ENCODE measurements at places on chromosomes 16 and 17.

DNA sequence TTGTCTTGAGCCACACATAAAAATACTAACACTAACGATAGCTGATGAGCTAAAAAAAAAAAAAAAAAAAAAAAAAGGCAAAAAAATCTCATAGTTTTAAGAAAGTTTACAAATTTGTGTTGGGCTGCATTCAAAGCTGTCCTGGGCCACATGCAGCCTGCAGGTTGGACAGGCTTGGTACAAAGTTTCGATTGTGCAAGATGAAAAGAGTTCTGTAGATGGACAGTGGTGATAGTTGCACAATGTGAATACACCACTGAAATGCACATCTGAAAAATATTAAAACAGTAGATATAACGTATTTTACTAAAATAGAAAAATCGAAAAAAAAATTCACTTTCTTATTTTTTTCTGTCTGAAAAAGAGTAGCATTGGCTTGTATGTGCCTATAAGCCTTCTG, 42.9 kb downstream of the AMFR start:
- DNase-seq, result no peak

GRCh38 chr17:59558953-59559352, 6.5 kb upstream of the DHX40 start:
- no peak for DNase-seq

DNA sequence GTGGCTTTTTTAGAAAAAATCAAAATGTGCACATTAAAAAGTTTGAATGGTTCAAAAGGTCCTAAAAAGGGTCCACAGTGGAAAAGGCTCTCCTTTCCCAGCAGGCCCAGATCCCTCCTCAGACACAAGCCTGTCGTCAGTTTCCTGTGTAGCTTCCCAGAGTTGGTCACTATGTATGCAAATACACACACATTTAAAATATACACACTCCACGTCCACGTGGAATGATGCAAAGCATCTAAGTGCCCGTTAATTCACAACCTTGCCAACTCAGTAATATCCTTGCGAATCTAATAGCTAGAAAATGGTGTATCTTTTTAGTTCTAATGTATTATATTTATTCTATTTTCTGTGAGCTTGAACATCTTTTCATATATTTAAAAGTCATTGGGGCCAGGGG, 17.7 kb downstream of the NLRC5 start:
- DNase-seq, result no peak

DNA sequence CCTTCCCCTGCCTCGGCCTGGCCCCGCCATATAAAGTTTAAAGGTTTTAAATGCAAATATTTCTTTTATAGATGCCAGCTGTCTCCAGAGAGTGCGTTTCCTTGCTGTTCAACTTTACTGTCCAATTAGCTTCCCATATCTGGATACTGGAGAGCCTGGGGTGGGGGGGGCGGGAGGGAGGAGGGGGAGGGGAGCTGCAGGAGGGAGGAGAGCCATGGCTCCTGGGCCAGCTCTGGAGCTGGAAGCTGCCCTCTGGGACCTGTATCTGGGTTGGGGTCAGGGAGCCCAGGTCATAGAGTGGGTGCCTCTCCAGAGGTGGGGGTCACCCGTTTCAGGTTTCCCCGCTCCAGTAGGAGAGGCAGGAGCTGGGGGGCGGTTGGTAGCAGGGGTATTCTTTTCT, 6.2 kb upstream of the GSE1 start:
- DNase-seq, result no peak

DNA sequence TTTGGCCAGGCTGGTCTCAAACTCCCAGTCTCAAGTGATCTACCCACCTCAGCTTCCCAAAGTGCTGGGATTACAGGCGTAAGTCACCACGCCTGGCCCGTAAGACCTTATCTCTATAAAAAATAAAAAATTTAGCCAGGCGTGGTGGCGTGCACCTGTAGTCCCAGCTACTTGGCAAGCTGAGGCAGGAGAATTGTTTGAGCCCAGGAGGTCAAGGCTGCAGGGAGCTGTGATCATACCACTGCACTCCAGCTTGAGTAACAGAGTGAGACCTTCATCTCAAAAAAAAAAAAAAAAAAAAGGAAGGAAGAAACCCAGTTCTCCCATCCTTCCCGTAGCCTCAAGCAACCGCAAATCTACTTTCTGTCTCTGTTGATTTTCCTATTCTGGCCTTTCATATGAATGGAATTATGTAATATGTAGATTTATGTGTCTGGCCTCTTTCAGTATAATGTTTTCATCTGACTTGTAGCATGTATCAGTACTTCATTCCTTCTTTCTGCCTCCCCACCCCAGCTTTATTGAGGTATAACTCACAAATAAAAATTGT, 11.2 kb downstream of the CASC3 start:
- DNase-seq, result no peak

DNA sequence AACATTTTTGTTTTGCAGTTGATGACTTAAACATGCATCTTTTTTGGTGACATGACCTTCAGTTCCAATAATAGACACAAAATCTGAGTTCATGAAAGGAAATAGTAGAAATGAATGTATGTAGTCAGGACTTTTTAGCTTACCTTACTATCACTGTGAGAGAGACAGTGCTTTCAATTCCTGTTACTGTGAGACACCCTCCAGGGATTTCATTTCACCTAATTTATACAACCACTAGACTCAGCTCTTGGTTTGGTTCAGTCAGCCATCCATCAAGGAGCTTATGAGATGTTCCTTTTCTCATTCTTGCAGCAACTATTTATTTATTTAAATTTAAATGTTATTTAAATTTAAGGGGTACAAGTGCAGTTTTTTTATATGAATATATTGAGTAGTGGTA, 77.9 kb downstream of the MAP2K4 start:
- DNase-seq, result no peak

GRCh38 chr17:46097497-46097896, 95.7 kb downstream of the KANSL1 start:
- DNase-seq, result no peak

- no peak for DNase-seq
Measured at GRCh38 chr16:89187770-89188392, 12.5 kb downstream of the SLC22A31 start.

GRCh38 chr17:17694169-17695081, 13.2 kb downstream of the RAI1 start:
- DNase-seq, result no peak

- DNase-seq, result no peak
Measured at GRCh38 chr16:4752351-4753100, 14.4 kb downstream of the ZNF500 start.

- DNase-seq, result no peak
Measured at GRCh38 chr17:17177176-17177575, 29.0 kb downstream of the PLD6 start.

DNA sequence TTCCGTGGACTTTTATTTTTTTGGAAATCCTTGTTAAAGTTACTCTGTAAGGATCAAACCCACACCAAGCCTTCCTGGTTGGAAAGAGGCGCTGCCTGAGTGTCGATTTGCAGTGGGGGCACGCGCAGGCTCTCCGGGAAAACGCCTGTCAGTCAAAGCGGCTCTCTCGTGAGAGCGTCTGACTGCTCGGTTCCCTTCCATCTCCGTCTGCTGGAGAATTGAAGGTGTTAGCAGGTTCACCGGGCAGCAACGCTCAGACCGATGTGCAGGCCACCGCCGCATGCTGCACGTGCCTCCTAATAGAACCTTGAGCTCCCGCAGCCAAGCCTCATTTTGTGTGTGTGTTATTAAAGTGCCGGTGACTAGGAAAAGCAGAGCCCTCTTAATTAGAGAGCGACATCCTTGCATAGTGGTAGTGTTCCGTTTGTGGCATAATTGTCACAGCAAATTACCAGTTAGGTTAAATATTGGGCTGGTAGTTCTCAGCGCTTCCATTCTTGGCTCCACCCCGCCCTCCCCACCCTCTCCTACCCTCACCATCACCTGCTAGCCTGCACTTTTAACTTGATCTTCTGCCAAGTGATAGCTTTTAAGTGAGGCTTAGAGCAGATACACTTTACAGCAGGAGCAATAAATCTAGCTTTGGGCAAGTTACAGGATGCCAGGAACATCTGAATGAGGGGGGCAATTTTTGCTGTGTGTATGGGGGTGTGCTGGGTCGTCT, 75.5 kb downstream of the RPA1 start:
- no peak for DNase-seq

Data from cerebellar nuclear complex (tissue), 1 donor.